CD14-positive monocyte (primary cell): ENCODE measurements at places on chromosomes 1 and 21.

- DNase-seq = no peak
These were observed 108.4 kb downstream of the GREM2 start for GRCh38 chr1:240503558-240503957.

DNA sequence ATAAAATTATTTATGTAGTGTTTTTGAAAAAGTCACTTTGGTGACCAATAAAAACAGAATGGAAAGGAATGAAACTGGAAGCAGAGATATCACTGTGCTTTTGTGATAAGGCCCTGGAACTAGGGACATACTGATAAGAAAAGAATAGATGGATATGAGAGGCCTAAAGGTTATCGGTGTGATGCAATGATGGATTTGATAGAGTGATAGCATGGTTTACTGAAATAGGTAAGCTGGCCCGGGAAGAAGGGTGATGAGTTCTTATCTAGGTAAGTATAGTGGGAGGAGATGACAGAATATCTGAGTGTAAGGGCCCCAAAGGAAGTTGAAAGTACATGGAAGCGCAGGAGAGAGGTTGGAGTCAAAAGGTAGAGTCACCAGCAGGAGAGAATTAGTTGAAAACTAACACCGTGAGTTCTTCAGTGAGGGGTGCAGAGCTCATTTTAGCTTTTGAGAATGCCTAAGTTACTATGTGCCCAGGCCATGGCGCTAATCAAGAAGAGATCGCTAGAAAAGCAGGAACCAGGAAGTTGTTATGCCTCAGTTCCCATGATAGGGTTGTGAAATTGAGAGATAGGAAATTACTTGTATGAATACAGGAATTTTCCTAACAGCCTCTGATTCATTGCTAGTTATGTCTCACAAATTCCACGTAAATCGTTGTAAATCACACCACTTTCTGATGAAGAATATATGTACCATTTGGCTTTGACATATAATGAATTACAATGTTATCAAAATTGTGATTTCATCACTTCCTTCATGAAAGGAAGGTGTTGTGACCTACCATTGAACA is 115.3 kb downstream of the PLA2G4A start:
- DNase-seq = no peak

GRCh38 chr1:76640092-76640491 is 227.2 kb upstream of the ST6GALNAC5 start:
- DNase-seq = no peak

DNA sequence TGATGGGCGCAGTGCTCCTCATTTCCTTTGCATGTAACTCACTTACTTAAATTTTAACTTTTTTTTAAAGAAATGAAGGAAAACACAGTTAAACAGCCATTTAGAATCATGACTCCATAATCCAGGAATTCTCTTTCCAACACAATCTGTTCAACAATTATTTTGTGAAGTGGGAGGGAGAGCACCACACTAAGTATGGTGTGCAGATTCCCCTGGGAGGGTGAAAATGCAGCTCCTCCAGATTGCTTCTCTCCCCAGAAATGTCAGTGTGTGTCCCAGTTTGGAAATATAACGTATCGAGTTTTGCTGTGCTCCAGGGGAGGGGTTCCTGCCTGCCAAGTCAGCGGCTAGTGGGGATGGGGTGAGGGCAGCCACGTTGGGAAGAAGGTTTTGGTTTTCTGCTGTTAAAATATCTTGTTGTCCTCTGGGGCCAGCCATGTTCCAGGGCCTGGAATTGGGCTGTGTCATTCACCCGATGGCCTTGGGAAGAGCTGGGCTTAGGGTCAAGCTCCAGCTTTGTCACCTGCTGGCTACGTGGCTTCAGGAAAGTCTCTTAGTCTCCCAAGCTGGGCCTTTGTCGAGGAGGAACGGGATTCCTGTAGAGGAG is 17.3 kb upstream of the DISP3 start:
- DNase-seq = no peak

DNA sequence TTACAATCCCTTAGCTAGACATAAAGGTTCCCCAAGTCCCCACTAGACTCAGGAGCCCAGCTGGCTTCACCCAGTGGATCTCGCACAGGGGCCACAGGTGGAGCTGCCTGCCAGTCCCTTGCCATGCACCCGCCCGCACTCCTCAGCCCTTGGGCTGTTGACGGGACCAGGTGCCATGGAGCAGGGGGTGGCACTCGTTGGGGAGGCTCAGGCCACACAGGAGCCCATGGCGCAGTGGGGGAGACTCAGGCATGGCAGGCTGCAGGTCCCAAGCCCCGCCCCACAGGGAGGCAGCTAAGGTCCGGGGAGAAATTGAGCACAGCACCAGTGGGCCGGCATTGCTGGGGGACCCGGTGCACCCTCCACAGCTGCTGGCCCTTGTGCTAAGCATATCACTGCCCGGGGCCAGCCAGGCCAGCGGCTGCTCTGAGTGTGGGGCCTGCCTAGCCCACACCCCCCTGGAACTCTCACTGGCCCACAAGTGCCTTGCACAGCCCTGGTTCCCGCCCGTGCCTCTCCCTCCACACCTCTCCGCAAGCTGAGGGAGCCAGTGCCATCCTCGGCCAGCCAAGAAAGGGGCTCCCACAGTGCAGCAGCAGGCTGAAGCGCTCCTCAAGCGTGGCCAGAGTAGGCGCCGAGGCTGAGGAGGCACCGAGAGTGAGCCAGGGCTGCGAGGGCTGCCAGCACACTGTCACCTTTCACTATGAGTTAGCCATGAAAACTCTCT is 117.8 kb downstream of the LIPI start:
- no peak for DNase-seq

DNA sequence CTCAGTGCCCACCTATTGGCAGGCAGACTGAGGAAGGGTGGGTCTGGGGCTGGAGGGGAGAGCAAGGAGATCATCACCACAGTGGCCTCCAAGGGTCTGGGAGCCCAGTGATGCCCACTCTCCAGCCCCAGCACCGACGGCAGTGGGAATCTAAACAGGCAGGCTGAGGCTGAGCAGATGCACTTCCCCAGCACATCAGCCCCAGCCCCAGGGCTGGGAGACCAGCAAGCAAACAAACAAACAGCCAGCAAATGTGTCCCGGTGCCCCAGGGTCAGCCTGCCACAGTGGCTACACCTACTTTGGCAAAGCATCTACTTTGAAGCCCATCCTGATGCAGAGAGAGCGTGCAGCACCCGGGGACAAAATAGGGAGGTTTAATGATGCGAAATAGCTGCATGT is 216.3 kb upstream of the ZC3H12A start:
- no peak for DNase-seq

- DNase-seq = no peak
These were observed 165.0 kb upstream of the PLXNA2 start for GRCh38 chr1:208409176-208409575.

DNA sequence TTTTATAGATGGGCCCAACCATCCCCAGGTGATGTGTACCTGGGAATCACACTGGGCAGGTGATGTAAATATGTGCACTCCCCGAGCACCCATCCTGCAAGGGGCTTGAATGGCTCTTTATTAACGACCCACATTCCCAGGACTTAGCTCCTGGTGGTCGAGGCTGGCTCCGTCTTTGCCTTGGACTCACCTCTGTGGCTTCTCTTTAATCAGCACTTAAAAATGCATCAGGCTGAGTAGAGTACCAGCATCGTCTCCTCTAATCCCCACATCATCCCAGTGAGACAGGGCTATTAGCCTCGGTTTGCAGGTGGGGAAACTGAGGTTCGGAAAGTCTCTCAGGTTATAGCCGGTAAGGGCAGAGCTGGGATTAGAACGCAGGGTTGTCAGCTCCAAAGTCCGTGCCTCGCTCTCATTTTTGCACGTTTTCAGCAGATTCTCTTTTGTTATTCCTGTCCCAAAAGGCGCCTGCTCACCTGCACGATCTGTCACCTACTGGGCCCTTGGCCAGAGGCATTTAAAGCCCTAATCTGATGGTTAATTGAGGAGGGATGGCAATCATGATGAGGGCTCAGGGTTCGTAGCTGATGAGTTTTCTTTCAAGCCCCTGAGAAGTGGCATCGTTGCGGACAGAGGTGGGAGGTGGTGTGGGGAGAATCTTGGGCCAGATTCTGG is 29.4 kb downstream of the SPSB1 start:
- DNase-seq = no peak

DNA sequence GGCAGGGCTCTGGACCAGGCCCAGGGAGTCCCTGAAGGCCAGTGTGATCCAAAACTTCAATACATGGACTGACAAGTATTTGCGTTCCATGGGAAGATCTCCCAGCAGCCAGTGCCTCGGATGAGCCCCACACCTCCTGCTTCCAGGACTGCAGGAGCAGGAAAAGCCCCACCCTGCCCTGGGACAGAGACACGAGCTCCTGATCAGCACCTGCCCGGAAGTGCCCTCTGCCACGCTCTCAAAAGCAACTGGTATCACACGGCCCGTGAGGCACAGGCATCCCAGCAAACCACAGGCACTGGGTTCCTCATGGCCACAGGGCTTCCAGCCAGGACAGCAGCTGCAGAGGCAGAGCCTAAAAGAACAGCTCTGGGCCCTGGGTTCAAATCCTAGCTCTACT is 48.6 kb downstream of the ACOT7 start:
- DNase-seq = no peak

GRCh38 chr1:88237058-88237457 is 447.0 kb upstream of the PKN2 start:
- DNase-seq = no peak

- no peak for DNase-seq
These were observed 1047.6 kb upstream of the ADGRL4 start for GRCh38 chr1:80054129-80054528.

DNA sequence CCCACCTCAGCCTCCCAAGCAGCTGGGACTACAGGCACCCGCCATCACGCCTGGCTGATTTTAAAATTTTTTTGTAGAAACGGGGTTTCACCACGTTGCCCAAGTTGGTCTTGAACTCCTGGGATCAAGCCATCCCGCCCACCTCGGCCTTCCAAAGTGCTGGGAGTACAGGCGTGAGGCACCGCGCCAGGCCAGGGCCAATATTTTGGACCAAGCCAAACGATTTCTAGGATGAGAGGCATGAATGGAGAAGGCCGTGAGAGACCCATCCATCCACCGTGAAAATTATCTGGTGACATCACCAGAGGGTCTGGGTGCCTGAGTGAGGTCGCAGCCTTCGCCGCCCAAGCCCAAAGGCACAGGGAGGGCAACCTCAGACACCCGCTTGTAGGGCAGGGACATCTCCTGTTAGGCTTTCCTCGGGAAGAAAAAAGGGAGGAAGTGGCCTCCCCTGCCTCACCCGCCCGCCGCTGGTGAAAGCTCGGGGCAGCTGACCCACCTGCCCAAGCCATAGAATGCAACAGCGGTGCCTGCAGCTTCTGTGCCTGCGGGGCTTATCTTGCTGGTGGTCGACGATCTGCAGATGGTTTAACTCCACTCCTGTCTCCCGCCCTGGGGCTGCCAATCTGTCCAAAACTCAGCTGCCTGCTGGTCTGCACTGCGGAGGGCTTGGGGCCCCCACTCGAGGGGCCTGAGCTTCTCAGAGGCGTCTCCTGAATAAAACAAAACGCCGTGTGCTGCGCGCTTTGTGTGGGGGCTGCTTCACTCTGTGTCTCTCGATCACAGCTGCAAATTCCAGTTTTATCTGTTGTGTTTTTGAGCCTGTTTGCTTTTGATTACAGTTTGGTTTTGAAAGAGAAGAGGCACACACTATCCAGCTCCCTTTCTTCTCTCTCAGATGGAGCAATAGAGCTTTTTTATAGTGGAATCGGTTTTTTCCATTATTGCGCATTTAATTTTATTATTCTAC is 85.8 kb downstream of the MRPS6 start:
- no peak for DNase-seq

DNA sequence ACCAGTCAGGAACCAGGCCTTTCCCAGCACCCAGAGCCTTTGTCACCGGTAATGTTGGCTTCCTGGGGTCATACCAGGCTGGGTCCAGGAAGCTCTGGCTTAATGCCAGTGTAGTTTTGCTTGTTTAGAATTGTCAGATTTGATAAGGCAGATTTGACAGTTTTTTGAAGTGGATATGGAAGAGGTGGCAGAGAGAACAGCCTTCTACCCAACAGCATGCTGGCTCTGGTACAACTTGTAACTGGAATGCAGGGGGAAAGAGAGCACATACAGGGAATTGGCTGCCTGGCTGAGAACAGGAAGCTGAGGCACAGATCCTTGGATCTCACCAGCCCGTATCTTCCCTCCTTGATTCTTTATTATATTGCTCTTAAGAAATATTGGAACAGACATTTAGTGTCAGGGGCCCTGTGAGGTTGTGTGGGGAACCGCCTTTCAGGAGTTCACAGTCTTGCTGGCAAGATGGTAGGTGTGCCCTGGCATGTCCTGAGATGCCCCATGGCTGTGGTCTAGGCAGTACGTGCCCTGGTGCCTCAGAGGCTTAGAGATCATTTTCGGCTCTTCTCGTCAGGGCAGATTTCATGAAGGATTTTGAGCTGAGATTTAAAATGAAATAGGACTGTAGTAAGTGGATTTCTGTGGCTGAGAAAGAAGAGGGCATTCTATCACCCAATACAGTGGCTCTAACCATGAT is 227.0 kb downstream of the PBX1 start:
- no peak for DNase-seq

GRCh38 chr1:235326719-235327558 is 1.0 kb downstream of the ARID4B start:
- DNase-seq = peak; percentile 74

DNA sequence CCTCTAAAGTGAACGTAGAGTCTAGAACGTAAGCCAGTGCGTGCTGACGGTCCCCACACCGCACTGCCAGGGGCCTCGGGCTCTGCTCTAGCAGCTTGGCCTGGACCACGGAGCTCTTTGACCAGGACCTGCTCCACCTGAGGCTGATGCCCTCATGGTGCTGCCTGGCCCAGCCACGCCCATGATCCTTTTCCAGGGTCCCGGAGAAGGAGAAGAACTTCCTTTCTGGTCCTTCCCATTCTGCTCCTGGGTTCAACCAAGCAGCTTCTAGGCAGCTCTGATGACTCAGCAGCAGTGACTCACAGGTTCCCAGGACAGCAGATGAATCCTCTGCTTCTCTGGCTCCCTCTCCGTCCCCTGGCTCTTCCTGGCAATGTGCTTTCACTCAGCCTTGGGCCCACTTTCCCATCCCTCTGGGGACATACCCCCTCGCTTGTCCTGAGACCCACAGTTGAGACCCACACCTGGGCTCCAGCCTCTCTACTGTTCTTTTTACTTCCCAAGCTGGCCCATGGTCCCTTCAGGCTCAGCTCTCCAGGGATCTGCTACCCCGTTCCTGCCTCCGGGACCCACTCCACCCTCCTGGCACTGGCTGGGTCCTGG is 246.3 kb upstream of the RAB4A start:
- DNase-seq = peak; percentile 96

GRCh38 chr1:82612986-82613385 is 812.3 kb downstream of the ADGRL2 start:
- DNase-seq = no peak
